Pancreas (tissue), 10 donors: ENCODE measurements at places on chromosomes 4 and X. TPM values are rescaled to one million over a fixed set of nuclear protein-coding genes. Genes with fewer than 3 reads are reported as not detected.

The HTN3 gene
- total RNA-seq = not detected

The CXCL8 gene
- total RNA-seq = 2.2 TPM

The MGAT4D gene
- total RNA-seq = 0.43 TPM

The FHIP1A gene
- total RNA-seq = 21.6 TPM

The PQBP1 gene
- total RNA-seq = 66.5 TPM

The TBX22 gene
- total RNA-seq = not detected

The ZDHHC15 gene
- 0.70 TPM for total RNA-seq

The HPSE gene
- total RNA-seq = 1.5 TPM

The AFM gene
- total RNA-seq = 0.08 TPM

The TMEM35A gene
- total RNA-seq = 0.14 TPM

The DUSP21 gene
- not detected for total RNA-seq

The CHRDL1 gene
- 1.0 TPM for total RNA-seq

The H2BW2 gene
- not detected for total RNA-seq

The ADH7 gene
- not detected for total RNA-seq

The KLHL34 gene
- 0.08 TPM for total RNA-seq

The ATP2B3 gene
- total RNA-seq = 0.03 TPM

The PAGE2B gene
- total RNA-seq = not detected

The HTT gene
- total RNA-seq = 36.9 TPM

The SMIM10 gene
- total RNA-seq = 0.74 TPM

The GPR173 gene
- total RNA-seq = 0.87 TPM

The GAB3 gene
- 1.3 TPM for total RNA-seq

The HSD17B13 gene
- total RNA-seq = 0.28 TPM

The DCAF4L1 gene
- total RNA-seq = 0.03 TPM

The RPL39 gene
- 998 TPM for total RNA-seq

The NDUFC1 gene
- total RNA-seq = 20.8 TPM

The NHS gene
- 0.47 TPM for total RNA-seq

The CISD2 gene
- total RNA-seq = 10.2 TPM

The PCDH18 gene
- total RNA-seq = 1.1 TPM

The CPZ gene
- 0.86 TPM for total RNA-seq

The HS3ST1 gene
- 0.16 TPM for total RNA-seq

The ATP1B4 gene
- total RNA-seq = not detected

The SOD3 gene
- 35.9 TPM for total RNA-seq

The FAM114A1 gene
- total RNA-seq = 20.9 TPM

The GAGE1 gene
- not detected for total RNA-seq

The ZNF595 gene
- 9.8 TPM for total RNA-seq

The TMEM154 gene
- total RNA-seq = 0.84 TPM

The PDCL2 gene
- not detected for total RNA-seq

The TCEAL7 gene
- total RNA-seq = 0.19 TPM

The CXCR3 gene
- not detected for total RNA-seq

The EMCN gene
- total RNA-seq = 1.5 TPM

The GABRA4 gene
- not detected for total RNA-seq

The PPP1R2C gene
- total RNA-seq = not detected

The DCLK2 gene
- 1.3 TPM for total RNA-seq

The GPC4 gene
- total RNA-seq = 6.9 TPM
